Stimulated activated memory B cell treated with anti-CD40 and anti-IgM and Interleukin-4, amounts not matched to agents 10 μg/mL and 1 μg/mL and 100 μg/mL, for 72 hours (primary cell): ENCODE measurements at places on chromosomes 13 and 19.
A peak's percentile ranks its signal among the peaks of the same experiment; 100 is the strongest.

DNA sequence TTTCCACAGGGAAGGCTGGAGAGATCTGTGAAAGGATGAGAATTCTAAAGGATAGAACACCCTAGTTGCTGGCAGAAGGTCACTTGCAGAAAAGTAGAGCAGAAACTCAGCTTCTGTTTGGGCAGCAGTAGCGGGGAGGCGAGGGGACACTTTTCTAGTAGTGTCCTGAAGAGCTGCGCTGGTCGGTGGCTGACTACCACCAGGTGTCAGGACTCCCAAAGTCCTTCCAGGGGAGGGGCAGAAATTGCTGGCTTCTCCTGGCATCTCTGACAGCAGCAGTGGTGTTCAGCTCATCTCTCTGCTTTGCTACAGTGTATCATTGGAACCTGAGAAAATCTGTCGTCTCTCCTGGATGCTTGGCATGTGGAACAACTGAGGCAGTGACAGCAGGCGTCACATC lies 120.9 kb downstream of the ZDHHC20 start:
- no peak for ATAC-seq

DNA sequence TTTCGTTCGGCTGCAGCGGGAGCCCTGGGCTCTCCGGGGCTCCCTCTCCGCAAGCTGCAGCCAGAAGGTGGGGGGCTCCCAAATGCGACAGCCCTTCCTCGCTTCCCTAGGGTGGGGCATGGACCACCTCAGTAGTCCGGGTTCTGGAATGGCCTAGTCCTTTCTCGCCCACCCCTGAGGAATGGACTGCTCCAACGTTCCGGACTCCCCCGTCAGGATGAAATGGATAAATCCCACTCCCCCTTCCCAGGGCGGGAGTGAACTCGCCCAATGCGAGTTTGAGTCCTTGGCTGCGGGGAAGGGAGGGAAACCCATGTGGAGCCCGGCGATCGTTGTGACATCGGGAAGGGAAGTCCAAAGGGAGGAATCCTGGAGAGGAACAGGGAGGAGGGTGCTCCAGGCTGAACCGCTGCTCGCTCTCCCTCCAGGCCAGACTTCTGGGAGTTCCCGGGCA lies 5.5 kb downstream of the HRC start:
- no peak for ATAC-seq

- no peak for ATAC-seq
Observed at GRCh38 chr13:70430256-70430655, 322.0 kb upstream of the KLHL1 start.

- ATAC-seq = no peak
Observed at GRCh38 chr13:29846475-29847256, 3.8 kb downstream of the UBL3 start.

- ATAC-seq = no peak
Observed at GRCh38 chr19:34432797-34433196, 4.6 kb downstream of the UBA2 start.

DNA sequence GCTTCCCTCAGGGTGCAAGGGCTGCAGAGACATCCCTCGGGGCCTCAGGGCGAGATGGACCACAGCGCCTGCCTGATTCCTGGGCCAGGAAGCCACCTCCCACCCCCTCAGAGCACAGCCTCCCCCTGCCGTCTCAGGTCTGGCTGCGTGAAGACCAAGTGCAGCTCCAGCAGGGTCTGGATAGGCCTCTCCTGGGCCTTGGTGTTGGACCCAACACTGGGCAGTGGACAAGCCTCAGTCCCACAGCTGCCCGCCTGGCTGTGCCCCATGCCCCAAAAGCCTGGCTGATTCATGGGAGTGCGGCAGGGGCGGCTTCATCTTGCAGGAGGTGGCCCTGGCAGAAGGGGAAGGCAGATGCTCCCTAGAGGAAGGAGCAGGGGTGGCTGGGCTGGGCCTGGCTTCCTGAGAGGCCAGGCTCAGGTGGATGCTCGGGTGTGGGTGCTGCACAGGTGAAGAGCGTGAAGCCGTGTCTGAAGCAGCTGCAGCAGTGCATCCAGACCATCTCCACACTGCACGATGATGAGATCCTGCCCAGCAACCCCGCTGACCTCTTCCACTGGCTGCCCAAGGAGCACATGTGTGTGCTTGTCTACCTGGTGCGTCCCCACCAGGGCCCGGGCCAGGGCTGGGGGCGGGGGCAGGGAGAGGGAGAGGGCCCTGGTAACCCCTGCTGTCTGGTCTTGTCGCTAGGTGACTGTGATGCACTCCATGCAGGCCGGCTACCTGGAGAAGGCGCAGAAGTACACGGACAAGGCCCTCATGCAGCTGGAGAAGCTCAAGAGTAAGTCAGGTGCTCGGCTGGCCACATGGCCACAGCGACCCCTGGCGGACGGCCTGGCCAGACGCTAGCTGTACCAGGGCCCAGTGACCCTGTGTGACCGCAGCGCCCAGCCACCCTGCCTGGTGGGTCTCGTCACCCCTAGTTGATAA lies 21.7 kb downstream of the MAU2 start:
- peak; percentile 59 for ATAC-seq

- ATAC-seq = no peak
Observed at GRCh38 chr13:45063261-45063860, 56.9 kb upstream of the GTF2F2 start.
